ACHN (cell line): ENCODE measurements at places on chromosomes 12 and 14.

DNA sequence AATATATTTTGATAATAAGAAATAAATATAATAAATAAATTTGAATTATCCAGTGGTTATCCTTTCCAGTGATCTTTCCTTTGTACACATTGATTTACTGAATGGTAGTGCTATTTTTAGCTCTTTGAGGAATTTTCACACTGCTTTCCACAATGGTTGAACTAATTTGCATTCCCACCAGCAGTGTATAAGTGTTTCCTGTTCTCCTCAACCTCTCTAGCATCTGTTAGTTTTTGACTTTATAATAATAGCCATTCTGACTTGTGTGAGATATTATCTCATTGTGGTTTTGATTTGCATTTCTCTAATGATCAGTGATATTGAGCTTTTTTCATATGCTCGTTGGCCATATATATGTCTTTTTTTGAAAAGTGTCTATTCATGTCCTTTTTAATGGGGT lies 333.7 kb downstream of the RAD51B start:
- no peak for DNase-seq

DNA sequence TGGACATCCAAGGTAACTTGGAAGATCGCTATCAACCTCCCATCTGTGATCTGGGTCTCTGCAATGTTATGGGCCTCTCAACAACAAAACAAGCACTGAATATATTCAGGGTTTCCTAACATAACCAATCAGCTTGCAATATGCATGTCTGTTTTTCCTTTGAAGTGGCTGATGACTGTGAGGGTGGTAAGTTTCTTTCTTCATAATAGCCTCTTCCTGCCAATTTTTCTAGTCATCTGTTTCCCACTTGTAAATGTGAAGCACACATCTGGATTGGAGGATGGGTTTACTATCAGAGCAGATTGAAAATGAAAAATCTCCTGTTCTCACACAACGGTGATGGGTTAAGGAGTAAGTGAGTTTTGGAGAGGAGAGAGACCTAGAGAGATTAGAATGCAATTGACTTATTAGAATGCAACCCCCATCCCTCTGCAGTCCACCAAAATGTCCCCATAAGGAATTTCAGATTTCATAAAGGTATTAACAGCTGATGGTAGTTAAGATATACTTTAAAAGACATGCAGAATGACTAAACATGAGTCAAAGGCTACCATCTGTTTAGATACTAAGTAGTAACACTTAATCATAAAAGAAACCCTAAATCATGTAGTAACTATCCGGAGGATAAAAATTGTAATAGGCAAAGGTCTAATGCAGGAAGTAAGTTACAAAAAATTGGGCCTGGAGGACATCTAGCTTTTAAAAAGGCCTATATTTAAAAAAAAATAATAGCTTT lies 58.4 kb upstream of the SAV1 start:
- no peak for DNase-seq

- peak; percentile 38 for DNase-seq
These were observed 612.5 kb downstream of the FSCB start for GRCh38 chr14:43894534-43894933.

GRCh38 chr12:105654606-105655005 lies 324.1 kb downstream of the C12orf75 start:
- DNase-seq, result no peak

- peak; percentile 73 for DNase-seq
These were observed 409.5 kb downstream of the SLC6A15 start for GRCh38 chr12:84502907-84503787.

DNA sequence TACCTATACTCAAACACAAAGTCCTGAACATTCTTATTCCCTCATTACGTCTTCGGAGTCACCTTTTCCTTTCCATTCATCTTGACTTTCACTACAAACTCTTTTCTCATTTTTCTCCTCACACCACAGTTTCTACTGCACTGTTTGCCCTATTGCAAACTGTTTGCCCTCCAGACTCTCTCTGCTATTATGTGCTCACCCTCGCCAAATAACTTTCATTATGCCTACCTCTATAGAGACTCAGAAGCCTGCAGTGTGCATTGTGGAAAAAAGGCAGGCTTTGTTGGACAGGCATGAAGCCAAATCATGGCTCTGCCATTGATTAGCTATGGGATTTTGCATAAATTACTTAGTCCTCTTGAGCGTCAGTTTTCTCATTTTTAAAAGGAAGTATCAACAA lies 246.6 kb upstream of the CCDC196 start:
- no peak for DNase-seq

DNA sequence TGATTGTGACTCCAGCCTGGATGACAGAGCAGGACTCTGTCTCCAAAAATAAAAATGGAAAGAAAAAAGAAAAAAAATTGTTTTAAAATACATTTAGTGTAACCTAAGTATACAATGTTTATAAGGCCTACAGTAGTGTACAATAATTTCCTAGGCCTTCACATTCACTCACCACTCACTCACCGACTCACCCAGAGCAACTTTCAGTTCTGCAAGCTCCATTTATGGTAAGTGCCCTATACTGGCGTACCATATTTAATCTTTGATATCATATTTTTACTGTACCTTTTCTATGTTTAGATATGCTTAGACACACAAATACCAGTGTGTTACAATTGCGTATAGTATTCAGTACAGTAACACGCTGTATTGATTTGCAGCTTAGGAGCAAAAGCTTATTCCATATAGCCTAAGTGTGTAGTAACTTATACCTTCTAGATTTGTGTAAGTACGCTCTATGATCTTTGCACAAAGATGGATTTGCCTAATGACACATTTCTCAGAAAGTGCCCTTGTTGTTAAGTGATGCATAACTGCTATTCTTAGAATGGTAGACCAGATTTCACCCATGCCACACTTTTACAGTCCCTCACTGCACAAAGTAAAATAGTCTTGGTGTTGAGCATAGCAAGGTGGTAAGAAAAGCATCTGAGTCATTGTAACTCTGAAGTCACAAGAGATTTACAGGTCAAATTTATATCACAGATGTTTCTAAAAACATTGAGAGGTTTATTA lies 151.9 kb downstream of the LRRK2 start:
- DNase-seq, result no peak

- DNase-seq, result no peak
These were observed 28.6 kb downstream of the DDX51 start for GRCh38 chr12:132115500-132115899.

- DNase-seq, result no peak
These were observed 2.3 kb upstream of the ACVRL1 start for GRCh38 chr12:51904951-51905470.

GRCh38 chr12:99260456-99260996 lies 387.0 kb upstream of the GARIN6 start:
- no peak for DNase-seq

- no peak for DNase-seq
These were observed 25.5 kb downstream of the CLECL1 start for GRCh38 chr12:9707356-9707755.

- DNase-seq, result no peak
These were observed at the start of gene GDF3 for GRCh38 chr12:7695566-7696197. Gene GDF3, minus strand, starts transcription at chr12:7695775. Its CDS starts 47 bp downstream, at chr12:7695728.

- no peak for DNase-seq
These were observed 9.0 kb upstream of the GPR135 start for GRCh38 chr14:59474172-59474571.

GRCh38 chr12:44875417-44875953 lies 630 bp downstream of the NELL2 start:
- no peak for DNase-seq

DNA sequence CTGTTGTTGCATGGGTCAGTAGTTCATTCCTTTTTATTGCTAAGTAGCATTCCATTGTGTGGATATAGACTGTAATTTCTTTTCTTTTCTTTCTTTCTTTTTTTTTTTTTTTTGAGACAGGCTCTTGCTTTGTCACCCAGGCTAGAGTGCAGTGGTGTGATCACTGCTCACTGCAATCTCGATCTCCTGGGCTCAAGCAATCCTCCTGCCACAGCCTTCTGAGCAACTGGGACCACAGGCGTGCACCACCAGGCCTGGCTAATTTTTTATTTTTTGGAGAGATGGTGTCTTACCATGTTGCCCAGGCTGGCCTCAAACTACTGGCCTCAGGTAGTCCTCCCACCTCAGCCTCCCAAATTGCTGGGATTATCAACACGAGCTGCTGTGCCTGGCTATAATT lies 5.2 kb downstream of the ATP6V0A2 start:
- DNase-seq, result no peak

- DNase-seq, result peak; percentile 80
These were observed 6.4 kb downstream of the SLC15A4 start for GRCh38 chr12:128817111-128818015.

- DNase-seq, result peak; percentile 83
These were observed at the start of gene HDAC7 for GRCh38 chr12:47819896-47820630. Gene HDAC7, minus strand, starts transcription at chr12:47819903. Its CDS starts 118 bp downstream, at chr12:47819785.

- no peak for DNase-seq
These were observed 24.3 kb downstream of the HIF1A start for GRCh38 chr14:61719344-61720293.

DNA sequence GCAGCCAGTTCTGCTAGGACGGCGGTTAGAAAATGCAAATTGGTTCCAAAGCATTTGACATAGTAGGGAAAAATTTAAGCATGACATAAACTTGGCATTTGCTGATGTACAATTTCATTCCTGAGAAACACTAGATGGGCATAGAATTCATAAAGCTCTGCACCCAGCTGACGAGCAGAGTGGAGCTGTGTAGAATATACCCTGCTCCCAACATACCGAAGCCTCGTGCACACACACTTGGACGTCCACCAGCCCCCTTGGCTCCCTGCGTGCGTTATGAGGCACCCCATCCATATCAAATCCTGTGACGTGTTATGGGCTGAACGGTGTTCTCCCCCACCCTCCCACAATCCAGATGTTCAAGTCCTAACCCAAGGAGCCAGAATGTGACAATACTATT lies 65.4 kb downstream of the CLMN start:
- no peak for DNase-seq

- no peak for DNase-seq
These were observed 11.4 kb upstream of the G2E3 start for GRCh38 chr14:30547388-30548048.

DNA sequence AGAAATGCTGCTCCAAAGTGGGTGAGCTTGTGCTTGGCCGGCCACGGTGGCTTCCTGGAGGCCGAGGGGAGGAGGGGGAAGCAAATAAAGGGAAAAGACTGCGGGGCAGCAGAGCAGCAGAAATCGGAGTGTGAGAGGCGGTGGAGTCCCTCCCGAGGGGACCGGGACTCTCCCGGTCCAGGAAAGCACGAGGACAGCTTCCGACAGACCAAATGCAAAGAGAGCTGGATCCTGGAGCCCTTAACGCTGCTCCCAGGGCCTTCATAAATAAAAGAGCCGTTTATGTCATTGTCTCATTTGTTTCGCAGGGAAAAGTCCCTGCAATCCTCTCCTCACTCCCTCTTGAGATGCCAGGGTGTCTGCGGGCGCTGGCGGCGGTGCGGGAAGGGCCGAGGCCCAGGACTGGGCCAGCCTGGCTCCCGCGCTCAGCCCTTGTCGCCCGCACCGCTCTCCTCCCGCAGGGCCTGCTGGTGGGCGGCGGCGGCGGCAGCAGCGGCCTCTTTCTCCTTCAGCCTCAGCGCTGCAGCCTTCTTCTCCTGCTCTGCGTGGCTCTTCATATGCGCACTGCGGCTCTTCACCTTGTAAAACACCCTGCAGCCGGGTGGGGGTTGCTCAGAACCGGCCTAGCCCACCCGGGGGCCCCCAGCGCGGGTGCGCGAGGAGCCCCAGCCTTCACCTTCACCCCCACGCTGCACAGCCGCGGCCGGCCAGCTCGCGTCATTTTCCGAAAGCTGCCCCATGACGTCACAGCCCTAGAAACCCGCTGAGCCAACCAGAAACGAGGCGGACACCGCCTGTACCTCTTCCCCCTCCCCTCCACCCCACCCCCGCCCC lies 4.5 kb upstream of the PNMA1 start:
- DNase-seq, result no peak

DNA sequence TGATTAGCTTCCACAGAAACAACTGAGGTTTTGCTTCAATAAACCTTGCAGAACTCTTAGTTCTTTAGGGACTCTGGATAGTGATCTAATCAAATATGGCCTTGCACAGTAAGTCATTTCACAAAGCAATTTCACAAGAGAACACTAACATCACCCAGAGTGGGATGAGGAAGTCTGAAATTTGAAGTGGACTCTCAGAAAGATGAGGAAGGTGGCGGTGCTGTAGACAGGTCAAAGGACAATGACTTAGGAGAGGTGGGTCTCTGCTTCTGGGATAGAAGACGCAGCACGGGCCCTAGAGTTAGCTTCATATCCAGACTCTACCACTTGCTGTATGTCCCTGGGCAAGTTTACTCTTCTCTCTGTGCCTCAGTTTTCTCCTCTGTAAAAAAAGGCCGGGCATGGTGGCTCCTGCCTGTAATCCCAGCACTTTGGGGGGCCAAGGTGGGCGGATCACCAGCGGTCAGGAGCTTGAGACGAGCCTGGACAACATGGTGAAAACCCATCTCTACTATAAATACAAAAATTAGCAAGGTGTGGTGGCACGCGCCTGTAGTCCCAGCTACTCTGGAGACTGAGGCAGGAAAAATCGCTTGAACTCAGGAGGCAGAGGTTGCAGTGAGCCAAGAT lies 18.9 kb downstream of the FOS start:
- no peak for DNase-seq

- DNase-seq, result no peak
These were observed 6.0 kb upstream of the IFT81 start for GRCh38 chr12:110117956-110118685.

GRCh38 chr14:38616959-38617358 lies 361.1 kb upstream of the CLEC14A start:
- DNase-seq, result no peak

DNA sequence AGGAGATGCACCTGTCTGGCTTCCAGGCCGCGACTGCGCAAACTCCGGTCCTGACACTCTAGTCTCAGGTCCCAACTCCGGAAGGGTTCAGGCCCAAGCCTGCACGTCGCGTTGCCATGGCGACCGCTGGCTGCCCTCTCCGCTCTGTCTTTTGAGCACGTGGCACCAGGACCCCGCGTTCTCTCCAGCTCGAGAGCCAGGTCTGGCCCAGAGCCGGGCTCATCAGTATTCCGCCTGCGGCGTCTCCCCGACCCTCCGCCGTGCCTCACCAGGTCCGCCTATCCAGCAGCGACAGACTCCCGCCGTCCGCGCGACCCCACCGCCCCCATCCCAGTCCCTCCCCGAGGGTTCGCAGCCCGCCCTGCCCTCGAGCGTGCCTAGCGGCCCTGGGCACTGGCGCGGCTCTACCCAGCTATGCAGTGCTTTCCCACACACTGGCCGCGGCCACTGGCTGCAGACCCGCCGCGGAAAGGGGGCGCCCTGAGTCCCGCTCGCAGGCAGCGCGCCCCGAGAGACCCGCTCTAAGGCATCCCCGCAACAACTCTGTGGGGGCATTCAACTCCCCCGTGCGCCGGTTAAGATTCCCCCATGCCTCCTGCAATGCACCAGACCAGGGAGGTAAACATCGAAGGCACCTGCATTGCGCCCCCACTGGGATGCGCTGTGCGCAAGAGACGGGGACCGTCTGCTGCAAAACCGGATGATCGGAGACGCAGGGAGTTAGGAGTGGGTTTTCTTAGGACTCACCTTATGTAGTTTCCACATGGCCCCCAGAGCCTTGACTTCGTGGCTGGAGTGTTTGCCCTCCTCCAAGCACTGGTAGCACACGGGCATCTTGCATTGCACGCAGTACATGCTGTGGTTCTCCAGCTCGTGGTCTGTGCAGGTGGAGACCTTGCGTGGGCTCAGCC lies 1.3 kb downstream of the TRIM9 start:
- DNase-seq, result peak; percentile 58
